Activated CD4-positive, alpha-beta T cell treated with anti-CD3 and anti-CD28 coated beads, Interleukin-2, amount 10 ng/mL, durations not matched to agents 24 days and 14 days (primary cell): ENCODE measurements at places on chromosomes 5 and 9. TPM values are rescaled to one million over a fixed set of nuclear protein-coding genes. Genes with fewer than 3 reads are reported as not detected.

DNA sequence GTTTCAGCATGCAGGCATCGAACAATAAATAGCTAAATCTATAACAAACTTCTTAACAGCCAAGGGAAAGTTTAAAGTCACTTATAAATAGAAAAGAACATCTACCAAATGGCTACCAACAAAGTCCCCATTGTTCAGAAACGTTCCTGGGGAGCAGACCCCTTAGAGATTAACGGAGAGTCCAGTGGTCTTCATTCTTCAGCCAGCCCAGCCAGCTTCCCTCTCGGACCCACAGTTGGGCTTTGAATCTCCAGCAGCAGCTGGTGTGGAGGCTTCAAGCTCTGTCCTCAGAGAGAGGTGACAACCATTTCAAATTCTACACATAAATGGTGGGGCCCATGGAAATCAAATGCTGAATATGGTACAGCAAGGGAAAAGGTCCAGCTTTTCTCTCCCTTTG, 11.2 kb downstream of the ENC1 start:
- H3K36me3 ChIP-seq, result no peaks in the 10 kb centered on the region
- DNase-seq, result no peak
- peaks cover 13% of the 10 kb centered on the region for H3K27me3 ChIP-seq
- no peak overlapping the region for H3K27ac ChIP-seq

- H3K27ac ChIP-seq, result no peak overlapping the region
- peaks cover 4% of the 10 kb centered on the region for H3K27me3 ChIP-seq
- H3K36me3 ChIP-seq, result no peaks in the 10 kb centered on the region
These were observed 173.3 kb upstream of the WWC1 start for GRCh38 chr5:168118042-168118668.

GRCh38 chr5:146043722-146044121, 61.7 kb downstream of the PLAC8L1 start:
- no peak for DNase-seq
- H3K4me3 ChIP-seq, result no peak overlapping the region

GRCh38 chr5:109455598-109456096, 45.9 kb upstream of the PJA2 start:
- H3K4me3 ChIP-seq, result no peak overlapping the region
- no peaks in the 10 kb centered on the region for H3K36me3 ChIP-seq
- H3K4me1 ChIP-seq, result peaks cover 4% of the 10 kb centered on the region
- H3K27me3 ChIP-seq, result peaks cover 2% of the 10 kb centered on the region
- no peak for DNase-seq

GRCh38 chr5:157233515-157233914, 32.4 kb upstream of the CYFIP2 start:
- H3K4me1 ChIP-seq, result peaks cover 32% of the 10 kb centered on the region
- no peaks in the 10 kb centered on the region for H3K27me3 ChIP-seq
- DNase-seq, result no peak
- peak overlapping the region; percentile 85 for H3K27ac ChIP-seq
- peaks cover 76% of the 10 kb centered on the region for H3K36me3 ChIP-seq
- H3K4me3 ChIP-seq, result no peak overlapping the region

DNA sequence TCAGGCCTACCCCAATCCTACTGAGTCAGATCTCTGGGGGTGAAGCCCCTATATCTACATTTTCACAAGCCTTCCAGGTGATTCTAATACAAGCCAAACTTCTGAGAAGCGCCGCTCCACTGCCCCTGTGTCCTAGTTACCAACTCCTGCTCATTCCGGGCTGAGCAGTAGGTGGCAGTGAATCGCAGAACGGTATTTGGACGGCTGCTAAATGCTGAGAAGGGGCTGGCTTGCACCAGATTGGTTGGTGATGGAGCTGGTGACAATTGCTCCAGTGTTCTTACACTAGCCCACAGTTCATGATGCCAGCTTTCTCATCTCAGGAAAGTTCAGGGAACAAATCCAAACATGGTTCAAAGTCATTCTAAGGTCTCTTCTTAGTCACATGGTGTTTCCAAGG, 31.1 kb upstream of the FGF1 start:
- H3K27ac ChIP-seq, result no peak overlapping the region
- H3K27me3 ChIP-seq, result peaks cover 18% of the 10 kb centered on the region
- H3K36me3 ChIP-seq, result no peaks in the 10 kb centered on the region
- H3K4me3 ChIP-seq, result no peak overlapping the region
- peaks cover 4% of the 10 kb centered on the region for H3K4me1 ChIP-seq
- DNase-seq, result peak; percentile 75

- peak overlapping the region; percentile 99 for H3K4me3 ChIP-seq
- H3K27me3 ChIP-seq, result no peaks in the 10 kb centered on the region
- peaks cover 28% of the 10 kb centered on the region for H3K36me3 ChIP-seq
- DNase-seq, result no peak
- H3K27ac ChIP-seq, result peak overlapping the region; percentile 82
These were observed 505 bp upstream of the SIGMAR1 start for GRCh38 chr9:34638138-34638445.

DNA sequence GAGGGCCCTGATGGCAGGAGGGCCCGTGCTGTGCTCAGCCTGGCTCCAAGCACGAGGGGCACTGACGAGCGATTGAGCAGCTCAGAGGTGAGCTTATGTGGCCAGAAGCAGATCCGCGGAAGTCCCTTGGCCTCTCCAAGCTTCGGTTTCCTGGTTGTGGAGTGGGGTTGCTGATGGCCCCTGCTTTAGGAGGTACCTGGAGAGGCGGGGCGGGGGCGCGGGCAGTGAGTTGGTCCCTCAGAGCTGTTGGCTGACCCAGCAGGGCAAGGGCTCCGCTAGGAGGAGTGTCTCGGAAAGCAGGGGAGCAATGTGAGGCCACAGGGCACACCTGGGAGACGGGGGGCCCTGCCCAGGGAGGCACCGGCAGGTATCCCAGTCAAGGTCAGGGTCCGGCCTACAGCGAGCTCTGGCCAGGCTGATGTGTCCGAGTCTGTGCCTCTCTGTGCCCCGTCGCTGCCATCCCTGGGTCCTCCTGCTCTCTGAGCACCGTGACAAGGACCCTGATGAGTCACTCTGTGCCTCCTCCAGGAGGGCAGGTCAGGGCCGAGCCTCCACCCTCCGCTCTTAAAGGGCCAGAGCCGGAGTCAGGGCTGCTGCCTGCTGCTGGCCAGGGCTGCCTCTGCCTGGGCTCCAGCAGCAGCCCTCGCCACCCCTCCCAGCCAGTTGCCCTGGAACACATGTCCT, 14.8 kb downstream of the NCS1 start:
- H3K27me3 ChIP-seq, result no peaks in the 10 kb centered on the region
- no peak overlapping the region for H3K4me3 ChIP-seq
- H3K36me3 ChIP-seq, result no peaks in the 10 kb centered on the region
- H3K4me1 ChIP-seq, result peaks cover 2% of the 10 kb centered on the region
- no peak for DNase-seq
- no peak overlapping the region for H3K27ac ChIP-seq

DNA sequence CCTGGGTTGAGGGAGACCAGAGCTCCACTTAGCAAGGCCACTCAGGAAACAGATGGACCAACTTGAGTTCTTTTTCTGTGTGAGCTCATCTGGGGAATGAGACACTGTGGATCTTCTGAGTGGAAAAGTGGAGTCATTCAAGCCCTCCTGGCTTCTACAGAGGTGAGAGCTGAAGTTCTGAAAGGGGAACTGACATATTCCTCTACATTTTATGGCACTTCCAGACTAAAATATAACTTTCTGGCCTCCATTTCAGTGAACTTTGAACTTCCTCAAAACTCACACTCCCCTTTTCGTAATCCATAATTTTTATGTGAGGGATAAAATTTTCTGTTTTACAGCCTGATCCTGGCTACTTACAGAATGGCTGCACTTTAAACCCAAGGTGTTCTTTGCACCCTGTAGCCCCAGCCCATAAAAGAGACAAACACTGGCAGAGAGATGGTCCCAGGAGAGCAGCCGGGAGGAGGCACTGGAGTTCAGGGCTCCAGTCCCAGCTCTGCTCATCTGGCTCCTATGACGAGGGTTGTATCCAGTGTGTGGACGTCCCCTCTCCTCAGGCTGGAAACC, 10.8 kb downstream of the SPAAR start:
- no peaks in the 10 kb centered on the region for H3K27me3 ChIP-seq
- no peak overlapping the region for H3K4me3 ChIP-seq
- DNase-seq, result no peak
- no peak overlapping the region for H3K27ac ChIP-seq

GRCh38 chr5:171537070-171537849, 117.8 kb downstream of the FGF18 start:
- no peak overlapping the region for H3K4me3 ChIP-seq
- no peaks in the 10 kb centered on the region for H3K36me3 ChIP-seq
- H3K27ac ChIP-seq, result no peak overlapping the region
- H3K4me1 ChIP-seq, result no peaks in the 10 kb centered on the region

DNA sequence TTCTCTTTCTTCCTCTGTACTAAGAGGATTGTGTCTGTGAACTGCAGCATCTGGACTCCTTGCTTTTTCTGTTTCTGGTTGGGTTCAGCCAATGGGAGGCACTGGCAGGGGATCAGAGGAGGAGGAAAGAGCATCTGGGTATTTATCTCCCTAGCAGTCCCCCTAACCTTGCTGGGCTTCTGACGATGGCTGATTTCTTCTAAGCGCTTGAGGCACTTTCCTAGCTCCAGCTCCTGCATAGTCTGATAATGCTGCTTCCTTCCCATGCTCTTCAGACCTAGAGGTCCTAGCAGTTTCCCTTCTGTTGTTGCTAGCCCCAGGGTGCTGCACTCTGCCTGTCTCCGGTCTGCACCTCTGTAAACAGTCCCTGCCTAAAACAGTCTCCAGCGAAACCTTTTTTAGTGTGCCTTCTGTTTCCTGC, 225.1 kb downstream of the PDZD2 start:
- H3K4me1 ChIP-seq, result peaks cover 6% of the 10 kb centered on the region
- DNase-seq, result no peak
- H3K4me3 ChIP-seq, result no peak overlapping the region
- no peak overlapping the region for H3K27ac ChIP-seq
- H3K27me3 ChIP-seq, result peaks cover 11% of the 10 kb centered on the region

- H3K36me3 ChIP-seq, result peaks cover 31% of the 10 kb centered on the region
- no peak for DNase-seq
- H3K4me1 ChIP-seq, result peaks cover 5% of the 10 kb centered on the region
- H3K27ac ChIP-seq, result no peak overlapping the region
These were observed 50.1 kb downstream of the FAM78A start for GRCh38 chr9:131226226-131226625.

GRCh38 chr9:119339056-119339455, 30.2 kb downstream of the BRINP1 start:
- no peaks in the 10 kb centered on the region for H3K36me3 ChIP-seq
- H3K27ac ChIP-seq, result no peak overlapping the region
- H3K4me3 ChIP-seq, result no peak overlapping the region
- no peaks in the 10 kb centered on the region for H3K4me1 ChIP-seq
- DNase-seq, result no peak
- H3K27me3 ChIP-seq, result no peaks in the 10 kb centered on the region

DNA sequence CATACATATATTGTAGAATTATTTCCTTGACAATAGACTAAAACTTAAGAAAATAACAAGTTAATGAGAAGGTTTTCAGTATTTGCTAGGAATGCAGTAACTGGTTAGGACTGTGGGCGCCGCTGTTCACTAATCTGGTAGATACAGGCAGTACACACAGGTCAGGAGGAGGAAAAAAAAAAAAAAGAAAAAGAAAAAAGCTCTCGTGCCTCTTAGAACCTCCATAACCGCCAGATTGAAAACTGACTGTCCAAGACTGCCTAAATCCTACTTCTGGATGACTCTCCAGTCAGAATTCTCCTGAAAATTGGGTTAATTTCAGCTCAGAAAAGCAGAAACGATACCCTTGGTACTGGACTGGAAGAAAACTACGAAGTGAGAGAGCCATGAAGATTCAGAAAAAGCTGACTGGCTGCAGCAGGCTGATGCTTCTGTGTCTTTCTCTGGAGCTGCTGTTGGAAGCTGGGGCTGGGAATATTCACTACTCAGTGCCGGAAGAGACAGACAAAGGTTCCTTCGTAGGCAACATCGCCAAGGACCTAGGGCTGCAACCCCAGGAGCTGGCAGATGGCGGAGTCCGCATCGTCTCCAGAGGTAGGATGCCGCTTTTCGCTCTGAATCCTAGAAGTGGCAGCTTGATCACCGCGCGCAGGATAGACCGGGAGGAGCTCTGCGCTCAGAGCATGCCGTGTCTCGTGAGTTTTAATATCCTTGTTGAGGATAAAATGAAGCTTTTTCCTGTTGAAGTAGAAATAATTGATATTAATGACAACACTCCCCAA, at the start of gene PCDHGA1:
PCDHGA1 (plus strand) TSS at position 216 of the 782 bp plus-strand sequence.
- no peak within 1 kb of the TSS for H3K27ac ChIP-seq
- peaks cover 8% of the 10 kb centered on the region for H3K4me1 ChIP-seq
- DNase-seq, result peak; percentile 73
- H3K4me3 ChIP-seq, result peak within 1 kb of the TSS; percentile 56

TRPM6 gene
- total RNA-seq, result 0.05 TPM in 1 of 2 replicates, not detected in the other

- H3K27me3 ChIP-seq, result no peaks in the 10 kb centered on the region
- no peak overlapping the region for H3K4me3 ChIP-seq
- no peak overlapping the region for H3K27ac ChIP-seq
These were observed 28.1 kb downstream of the CPEB4 start for GRCh38 chr5:173916233-173916632.

DNA sequence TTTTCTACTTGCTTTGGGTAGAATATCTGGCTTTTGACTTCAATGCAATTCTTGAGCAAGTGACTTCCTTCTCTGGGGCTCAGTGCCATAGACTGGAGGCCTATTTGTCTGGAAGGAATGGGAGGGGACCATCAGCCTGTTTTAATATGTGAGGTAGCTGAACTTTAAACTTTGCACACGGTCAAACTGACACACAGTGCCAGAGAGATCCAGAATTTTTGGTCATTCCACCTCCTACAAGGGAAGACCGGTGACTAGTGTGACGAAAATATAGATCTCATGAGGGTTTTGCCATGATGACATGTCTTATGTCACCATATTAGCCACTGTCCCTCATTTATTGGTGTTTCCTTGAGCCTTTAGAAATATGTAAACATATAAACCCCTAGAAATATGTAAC, 44.6 kb upstream of the ZSWIM6 start:
- peaks cover 4% of the 10 kb centered on the region for H3K4me1 ChIP-seq
- H3K27ac ChIP-seq, result no peak overlapping the region
- no peak overlapping the region for H3K4me3 ChIP-seq
- H3K36me3 ChIP-seq, result no peaks in the 10 kb centered on the region
- no peaks in the 10 kb centered on the region for H3K27me3 ChIP-seq

GRCh38 chr9:133813749-133814585, 75.8 kb upstream of the SARDH start:
- H3K36me3 ChIP-seq, result no peaks in the 10 kb centered on the region
- H3K27ac ChIP-seq, result no peak overlapping the region
- no peaks in the 10 kb centered on the region for H3K27me3 ChIP-seq

C9 gene
- not detected in 2 replicates for total RNA-seq

DNA sequence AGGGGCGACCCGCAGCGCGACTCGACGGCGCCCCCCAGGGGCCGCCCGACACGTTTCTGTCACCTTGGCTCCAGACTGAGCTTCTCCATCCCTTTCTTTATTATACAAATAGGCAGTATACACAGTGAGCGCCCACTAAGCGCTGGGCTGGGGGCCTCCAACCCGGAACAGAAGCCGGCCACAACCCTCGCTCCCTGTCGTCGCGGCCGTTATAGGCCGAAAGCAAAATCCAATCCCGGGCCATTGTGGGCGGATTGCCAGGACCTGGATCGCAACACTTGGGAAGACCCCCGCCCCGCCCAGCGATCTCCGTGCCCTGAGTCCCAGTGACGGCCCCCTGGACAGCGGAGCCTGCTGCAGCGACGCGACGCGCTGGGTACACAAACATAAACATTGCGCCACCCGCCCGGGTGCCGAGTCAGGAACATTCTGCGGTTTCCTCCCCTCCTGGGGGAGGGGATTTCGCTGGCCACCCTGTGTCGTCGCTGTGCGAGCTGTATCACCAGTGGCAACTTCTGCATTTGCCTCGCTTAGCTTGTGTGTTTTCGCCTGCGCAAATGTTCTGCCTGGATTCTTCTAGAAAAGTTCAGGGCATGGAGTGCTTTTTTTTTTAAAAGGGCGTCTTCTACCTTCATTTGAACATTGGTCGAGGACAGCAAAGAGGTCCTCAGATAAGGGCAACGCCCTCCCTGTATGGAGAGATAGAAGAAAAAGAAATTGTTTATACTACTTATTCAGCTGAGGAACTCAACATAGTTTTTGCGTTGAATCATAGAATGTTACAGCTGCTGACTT, 1.3 kb upstream of the DUSP1 start:
- peaks cover 19% of the 10 kb centered on the region for H3K36me3 ChIP-seq
- peak overlapping the region; percentile 98 for H3K27ac ChIP-seq
- no peaks in the 10 kb centered on the region for H3K27me3 ChIP-seq
- peak overlapping the region; percentile 91 for H3K4me3 ChIP-seq
